Forelimb muscle (tissue), 1 donor: ENCODE measurements at places on chromosomes 3 and 15. TPM values are rescaled to one million over a fixed set of nuclear protein-coding genes. Genes with fewer than 3 reads are reported as not detected.

- DNase-seq = no peak
Observed at GRCh38 chr15:100083572-100083971, 258.2 kb downstream of the ADAMTS17 start.

DNA sequence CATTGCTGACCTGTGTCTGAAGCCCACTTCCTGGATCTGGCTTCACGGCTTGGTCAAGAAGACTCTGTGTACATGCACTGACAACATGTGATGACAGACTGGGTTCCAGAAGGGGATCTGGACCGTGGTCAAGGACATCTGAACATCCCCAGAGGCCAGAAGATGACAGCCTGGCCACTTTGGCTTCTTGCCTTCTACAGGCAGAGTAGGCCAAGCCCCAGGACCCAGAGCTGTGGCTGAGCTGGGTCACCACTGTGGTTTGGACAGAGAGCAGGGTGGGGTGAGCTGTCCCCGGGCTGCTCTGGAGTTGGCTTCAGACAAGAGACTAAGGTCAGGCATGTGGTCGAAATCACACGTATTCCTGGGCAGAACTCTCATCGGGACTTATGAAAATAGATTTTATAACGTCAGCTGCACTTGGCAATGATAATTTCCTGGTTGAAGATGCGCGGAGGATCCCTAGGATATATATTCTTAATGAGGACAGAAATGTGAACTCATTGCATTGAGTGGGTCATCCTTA, 114.1 kb upstream of the FRMD4B start:
- no peak for DNase-seq

GRCh38 chr3:66465587-66465986, 35.2 kb downstream of the LRIG1 start:
- DNase-seq = no peak

DNA sequence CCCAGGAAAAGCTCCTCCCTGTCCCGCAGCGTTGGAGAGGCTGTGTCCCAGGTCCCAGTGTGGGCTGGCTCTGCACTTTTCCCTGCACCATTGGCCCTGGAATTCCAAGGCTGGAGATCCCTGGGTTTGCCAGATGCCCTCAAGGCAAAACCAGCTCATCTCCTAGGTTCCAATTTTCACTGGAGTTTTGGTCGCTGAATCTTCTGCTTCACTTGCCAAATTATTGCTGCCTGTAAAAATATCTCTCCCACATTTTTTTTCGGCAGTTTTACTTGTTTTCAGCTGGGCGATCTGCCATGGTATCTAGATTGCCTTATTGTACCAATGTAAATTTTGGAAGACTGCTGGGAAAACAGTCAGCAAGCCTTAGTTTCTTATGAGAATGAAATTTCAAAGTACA, 150.9 kb upstream of the ATP10A start:
- no peak for DNase-seq

- DNase-seq = no peak
Observed at GRCh38 chr3:64454179-64454578, 228.9 kb upstream of the PRICKLE2 start.

- DNase-seq = no peak
Observed at GRCh38 chr3:99927671-99928457, 110.2 kb downstream of the CMSS1 start.

DNA sequence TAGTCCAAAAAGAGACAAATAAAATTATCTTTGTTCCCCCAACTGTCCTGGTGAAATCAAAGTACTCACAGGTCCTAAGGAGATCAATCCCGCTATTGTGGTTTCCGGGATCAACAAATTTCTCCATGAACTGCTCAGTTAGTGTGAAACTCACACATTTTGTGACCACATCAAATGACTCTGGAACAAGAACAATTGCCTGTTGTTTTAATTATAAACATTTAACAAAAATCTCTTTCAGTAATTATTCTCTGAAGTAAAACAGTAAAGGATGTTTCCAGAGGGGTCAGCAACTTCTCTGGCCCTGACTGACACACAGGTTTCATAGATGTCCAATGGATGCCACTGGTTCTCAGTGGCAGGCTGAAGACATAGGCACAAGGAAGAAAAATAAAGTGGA, 3.9 kb downstream of the CLDND1 start:
- DNase-seq = no peak

- no peak for DNase-seq
Observed at GRCh38 chr15:46413799-46414198, 779.0 kb downstream of the SQOR start.

DNA sequence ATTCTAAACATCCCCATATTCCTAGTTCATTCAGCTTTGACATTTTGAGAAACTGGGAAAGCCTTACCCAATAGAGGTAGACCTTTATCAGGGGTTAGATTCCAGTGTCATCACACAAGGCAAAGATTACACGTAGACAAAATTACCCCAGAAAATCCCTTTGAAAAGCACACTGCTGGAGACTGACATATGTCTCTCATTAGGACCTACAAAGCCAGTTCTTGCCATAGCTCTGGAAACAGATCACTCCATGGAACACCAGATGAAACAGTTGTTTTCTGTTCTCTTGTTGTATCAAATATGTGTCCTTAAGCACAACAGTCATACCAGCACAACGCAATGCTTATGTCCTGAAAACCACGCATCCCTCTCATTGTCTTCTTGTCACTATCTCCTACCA, 44.7 kb downstream of the RARB start:
- DNase-seq = no peak

- no peak for DNase-seq
Observed at GRCh38 chr3:178455226-178455625, 81.0 kb upstream of the KCNMB2 start.

- no peak for DNase-seq
Observed at GRCh38 chr15:59203008-59203407, 3.6 kb upstream of the LDHAL6B start.

GRCh38 chr3:52614689-52615088, 71.0 kb downstream of the PBRM1 start:
- no peak for DNase-seq

- DNase-seq = no peak
Observed at GRCh38 chr15:72801590-72802325, 18.2 kb upstream of the ADPGK start.

GRCh38 chr15:52037889-52038505, 19.0 kb downstream of the MAPK6 start:
- DNase-seq = no peak

GRCh38 chr3:117170094-117170493, 460.5 kb downstream of the TUSC7 start:
- DNase-seq = no peak

Gene ATP13A4
- polyA plus RNA-seq = 0.48 TPM

Gene CCDC39
- polyA plus RNA-seq = 2.7 TPM

Gene AADAC
- 0.25 TPM for polyA plus RNA-seq

Gene GOLGA6L7
- 0.15 TPM for polyA plus RNA-seq

Gene WDR49
- polyA plus RNA-seq = 0.20 TPM

Gene ANKUB1
- not detected for polyA plus RNA-seq

Gene C3orf85
- not detected for polyA plus RNA-seq

Gene DGKG
- 3.1 TPM for polyA plus RNA-seq

Gene PARP14
- polyA plus RNA-seq = 7.8 TPM
